ENCODE measurements at places on chromosomes 6 and 20.

GRCh38 chr6:32883789-32884188 lies 29.8 kb downstream of the PSMB9 start:
- DNase-seq = no peak

DNA sequence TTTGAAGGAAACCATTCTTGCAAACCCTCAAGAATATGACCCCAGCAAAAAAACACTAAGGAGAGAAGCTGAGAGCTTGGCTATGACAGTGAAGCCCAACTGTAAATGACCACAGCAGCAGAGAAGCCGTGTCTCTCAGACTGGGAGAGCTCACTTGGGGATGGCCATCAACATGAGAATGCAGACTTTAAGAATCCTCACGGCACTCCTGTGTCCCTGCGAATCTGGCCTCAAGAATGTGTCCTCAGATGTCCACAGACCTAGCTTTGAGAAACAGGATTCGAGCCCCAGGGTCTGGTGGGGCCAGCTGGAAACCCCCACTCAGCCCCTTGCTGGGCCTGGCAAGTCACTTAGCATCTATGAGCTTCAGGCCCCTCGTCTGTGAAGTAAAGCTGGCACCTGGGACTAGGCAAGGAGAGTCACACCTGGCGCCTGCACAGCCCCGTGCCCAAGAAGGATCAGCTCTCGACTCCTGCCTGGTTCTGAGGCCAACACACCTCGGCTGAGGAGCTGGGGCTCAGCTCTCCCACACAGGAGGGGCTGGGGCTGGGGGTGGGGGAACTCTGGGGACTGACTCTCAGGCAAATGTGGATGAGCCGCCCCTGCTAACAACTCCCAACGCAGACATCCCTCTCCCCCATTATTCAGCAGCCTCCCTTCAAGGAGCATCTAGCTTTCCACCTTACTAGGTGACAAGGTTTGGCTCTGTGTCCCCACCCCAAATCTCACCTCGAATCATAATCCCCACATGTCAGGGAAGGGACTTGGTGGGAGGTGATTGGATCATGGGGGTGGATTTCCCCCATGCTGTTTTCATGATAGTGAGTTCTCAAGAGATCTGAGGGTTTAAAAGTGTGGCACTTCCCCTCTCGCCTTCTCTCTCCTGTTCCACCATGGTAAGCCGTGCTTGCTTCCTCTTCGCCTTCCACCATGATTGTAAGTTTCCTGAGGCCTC lies 97.7 kb downstream of the GRM4 start:
- DNase-seq = no peak

GRCh38 chr6:2507016-2507415 lies 243.7 kb downstream of the MYLK4 start:
- DNase-seq = no peak

GRCh38 chr6:126805861-126806260 lies 312.6 kb upstream of the RSPO3 start:
- no peak for DNase-seq

DNA sequence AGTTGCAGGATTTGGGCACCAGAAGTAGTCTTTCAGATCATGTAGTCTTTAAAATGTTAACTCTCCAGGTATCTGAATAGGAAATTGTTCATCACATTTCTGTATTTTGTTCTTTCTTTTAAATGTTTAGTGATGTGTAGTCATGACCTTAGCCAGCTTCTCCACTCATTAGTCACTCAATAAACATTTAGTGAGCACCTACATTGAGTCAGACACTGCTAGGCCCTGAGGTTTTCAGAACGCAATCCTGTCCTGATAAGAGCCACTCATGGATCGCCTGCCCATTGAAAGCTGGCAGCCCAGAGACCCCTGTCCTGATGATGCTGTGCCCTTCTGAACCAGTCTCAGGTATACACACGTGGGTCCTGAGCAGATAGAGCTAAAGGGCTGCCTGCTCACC lies 163.4 kb upstream of the HEY2 start:
- no peak for DNase-seq

GRCh38 chr6:71388856-71389527 lies 100.4 kb downstream of the OGFRL1 start:
- no peak for DNase-seq

DNA sequence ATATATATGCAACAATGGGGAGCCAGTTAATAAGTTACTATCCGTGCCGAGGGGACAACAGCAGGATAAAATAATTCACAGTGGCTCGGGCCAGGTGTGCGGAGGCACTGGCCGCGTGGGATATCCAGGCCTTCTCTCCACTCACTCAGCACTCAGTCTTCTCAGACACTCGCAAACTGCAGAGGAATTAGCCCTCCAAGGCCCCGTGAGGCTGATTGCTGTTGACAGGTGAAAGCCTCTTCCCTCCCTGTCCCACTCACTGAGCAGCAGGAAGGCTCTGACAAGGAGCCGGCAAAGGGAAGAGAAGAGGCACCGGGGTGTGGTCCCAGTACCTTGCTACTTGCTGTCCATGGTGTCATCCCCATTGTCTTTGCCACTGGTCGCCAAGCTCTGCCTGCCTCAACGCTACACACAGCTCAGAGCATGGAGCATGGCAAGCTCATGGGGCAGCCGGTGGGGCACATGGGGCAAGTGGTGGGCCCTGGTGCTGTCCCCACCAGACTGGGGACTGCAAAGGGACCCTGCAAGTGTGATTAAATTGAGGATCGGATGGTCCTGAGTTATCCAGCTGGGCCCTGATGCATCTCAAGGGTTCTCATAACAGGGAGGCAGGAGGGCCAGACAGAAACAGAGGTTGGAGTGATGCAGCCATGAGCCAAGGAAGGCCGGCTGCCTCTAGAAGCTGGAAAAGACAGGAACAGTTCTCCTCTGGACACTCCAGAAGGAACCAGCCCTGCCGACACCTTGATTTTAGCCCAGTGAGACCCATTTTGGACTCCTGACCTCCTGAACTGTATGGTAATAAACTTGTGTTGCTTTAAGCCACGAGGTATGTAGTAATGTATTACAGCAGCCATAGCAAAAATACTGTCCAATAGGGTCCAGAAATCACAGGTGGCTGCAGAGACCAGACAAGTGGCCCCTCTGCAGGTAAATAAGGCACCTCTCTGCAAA lies 119.7 kb downstream of the PSMB1 start:
- no peak for DNase-seq

DNA sequence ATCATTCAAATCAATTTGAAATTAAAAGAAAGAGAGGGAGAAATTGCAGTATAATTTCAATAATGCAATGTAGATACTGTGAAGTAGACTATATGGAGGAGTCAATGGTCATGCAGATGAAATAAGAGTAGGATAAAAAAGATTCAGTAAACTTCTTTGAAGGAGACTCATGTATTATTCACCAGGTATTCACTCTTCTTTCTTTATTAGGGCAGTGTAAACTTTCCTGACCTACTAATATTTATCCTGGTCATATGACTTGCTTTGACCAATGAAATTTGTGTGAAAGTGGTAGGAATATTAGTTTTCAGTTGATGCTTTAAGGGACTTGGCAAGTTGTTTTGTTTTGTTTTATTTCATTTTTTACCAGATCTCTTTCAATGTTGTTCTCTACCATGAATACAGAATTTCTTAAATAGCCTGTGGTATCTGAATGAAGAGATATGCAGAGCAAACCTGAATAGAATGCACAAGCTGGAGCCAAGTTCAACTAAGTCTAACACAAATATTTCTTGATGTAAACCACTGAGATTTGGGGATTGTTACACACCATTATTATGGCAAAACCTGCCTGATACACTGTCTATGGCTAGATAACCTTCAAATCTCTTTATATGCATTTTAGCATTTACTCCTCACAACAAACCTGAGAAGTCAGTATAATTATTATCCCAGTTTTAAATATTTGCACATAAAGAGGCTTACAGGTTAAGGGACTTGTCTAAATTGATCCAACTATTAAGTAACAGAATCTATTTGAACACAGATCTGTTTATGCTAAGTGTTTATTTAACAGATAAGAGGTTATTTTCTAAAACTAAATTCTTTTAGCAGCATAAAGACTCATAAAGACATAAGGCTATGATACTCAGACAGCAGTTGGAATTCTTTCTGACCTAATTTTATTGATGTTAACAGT lies 311.2 kb downstream of the PKHD1 start:
- DNase-seq = no peak

DNA sequence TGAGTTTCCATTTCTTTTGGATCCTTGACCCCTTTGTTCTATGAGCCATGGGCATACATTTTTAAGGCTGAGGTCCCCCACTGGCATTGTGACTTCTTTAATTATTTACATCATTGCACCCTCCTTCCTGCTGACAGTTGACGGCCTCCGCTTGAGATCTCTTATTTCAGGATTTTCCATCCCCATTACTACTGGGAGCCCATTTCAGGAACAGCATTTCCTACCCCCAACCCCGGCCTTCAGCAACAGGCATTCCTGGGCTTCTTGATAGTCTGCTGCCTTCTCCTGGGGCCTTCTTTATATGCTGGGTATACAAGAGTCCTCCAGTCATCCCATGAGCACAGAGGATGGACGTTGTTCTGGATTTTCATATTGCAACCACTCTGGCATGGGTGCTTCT lies 3.8 kb downstream of the ULBP1 start:
- DNase-seq = no peak

DNA sequence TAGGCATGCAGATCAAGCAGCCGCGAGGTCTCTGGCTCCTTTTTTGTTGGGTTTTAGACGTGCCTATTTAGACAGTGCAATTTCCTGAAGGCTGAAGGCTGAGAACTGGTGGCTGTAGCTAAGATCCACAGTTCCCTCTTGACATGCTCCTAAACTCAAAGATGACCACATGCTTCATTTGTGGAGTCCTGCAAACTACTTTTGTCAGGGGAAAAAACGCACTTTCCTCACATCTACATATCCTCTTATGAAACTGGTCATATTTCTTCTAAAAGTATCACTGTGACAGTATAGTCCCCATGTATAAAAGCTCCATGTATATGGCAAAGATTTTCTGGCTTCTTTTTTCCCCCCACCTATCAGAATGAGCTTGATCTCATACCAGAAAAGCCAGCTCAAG lies 30.7 kb downstream of the LYRM4 start:
- DNase-seq = no peak

- DNase-seq = no peak
Measured at GRCh38 chr20:25233016-25233772, 14.7 kb upstream of the PYGB start.

- no peak for DNase-seq
Measured at GRCh38 chr20:32528905-32529670, 56.0 kb downstream of the NOL4L start.

DNA sequence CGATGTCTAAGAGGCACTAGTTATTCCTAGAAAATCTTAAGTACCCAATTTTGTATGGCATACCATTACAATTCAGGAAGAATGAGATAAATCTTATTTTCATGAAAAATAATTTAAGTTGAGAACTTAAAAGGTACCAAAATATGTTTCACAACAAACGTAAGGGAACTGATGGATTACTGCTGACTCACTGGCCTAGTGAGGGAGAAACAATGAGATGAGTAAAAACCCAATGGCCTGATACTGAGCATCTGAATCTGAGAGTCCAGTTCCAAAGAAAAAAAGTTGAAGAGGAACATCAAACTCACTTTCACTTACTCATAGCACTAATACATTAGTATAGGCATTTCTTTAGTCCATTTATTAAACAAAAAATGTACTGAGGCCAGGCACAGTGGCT lies 56.0 kb downstream of the MDN1 start:
- DNase-seq = no peak

DNA sequence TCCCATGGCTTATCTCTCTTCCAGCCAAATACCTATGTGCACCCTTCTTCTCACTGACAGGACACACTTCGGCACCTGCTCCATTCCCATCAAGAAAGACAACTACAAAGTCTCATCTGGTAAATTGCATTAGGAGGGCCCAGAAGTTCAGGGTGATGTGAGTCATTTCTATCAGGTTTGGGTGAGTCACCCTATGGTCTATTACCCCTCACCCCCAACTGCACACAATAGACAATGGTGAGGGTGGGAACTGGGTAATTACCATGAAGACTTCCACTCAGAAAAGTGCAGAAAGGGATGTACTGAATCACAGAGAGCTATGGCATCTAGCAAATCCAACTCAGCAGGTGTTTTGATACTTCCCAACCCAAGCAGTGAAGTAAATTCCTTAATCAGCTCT lies 54.8 kb downstream of the OPN5 start:
- no peak for DNase-seq

GRCh38 chr6:65948062-65948461 lies 241.0 kb upstream of the EYS start:
- DNase-seq = no peak

GRCh38 chr20:43415661-43416430 lies 41.9 kb upstream of the SRSF6 start:
- no peak for DNase-seq

DNA sequence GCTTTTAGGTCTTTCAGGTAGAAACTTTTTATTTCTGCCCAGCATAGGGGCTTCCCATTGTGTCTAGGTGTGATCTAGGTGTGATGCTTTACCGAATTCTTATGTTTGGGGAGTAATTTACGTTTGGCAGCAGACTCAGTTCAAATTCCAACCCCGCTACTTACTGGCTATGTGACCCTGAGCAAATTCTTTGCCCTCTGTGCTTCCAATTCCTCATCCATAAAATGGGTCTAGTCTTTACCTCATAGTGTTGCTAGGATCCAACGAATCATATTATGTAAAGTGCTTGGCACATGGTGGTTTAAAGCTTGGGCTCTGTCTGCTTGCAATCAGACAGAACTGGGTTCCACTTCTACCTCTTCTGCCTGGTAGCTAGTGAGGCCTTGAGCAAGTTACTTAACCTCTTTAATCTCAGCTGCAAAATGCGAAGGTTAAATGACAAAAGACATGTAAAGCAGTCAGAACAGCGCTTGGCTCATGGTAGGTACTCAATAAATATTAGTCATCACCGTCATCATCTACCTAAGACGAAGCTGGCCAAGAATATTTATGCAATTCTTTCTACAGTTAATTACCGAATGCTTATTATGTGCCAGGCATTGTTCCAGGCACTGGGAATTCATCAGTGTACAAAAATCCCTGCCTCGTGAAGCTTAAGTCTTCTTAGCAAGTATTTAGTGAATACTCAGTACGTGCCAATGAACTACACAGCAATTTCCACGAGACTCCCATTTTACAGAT lies 1.0 kb downstream of the NSFL1C start:
- DNase-seq = no peak

DNA sequence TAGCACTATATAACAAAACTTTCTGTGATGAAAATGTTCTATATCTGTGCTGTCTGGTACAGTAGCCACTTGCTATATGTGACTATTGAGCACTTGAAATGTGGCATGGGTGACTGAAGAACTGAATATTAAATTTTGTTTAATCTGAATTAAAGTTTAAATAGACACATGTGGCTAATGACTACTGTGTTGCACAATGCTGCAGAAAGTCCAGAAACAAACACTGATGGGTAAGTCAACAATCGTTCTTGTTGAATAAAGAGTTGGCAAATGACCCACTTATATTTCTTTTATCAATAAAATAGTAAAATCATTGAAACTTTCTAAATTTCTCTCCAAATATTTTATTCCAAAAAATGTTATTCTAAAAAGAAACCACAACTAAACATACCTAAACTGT lies 81.8 kb downstream of the PROKR2 start:
- DNase-seq = no peak

DNA sequence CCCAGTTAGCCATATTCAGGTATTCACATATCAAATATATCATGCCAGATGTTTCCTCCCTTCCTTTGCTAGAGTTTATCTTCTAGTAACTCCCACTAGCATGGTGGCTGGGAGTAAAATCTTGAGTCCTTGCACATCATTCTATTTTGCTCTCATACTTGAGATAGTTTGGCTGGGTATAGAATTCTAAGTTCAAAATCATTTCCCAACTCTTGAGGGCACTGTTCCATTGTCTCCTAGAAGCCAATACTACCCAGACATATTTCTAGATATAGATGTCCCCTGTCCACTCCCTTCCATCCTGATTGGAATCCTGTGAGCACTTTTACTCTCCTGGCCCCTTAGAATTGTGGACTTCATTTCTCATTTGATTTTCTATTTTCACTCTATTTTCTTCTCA lies 104.7 kb downstream of the ZFP64 start:
- DNase-seq = no peak
